ENCODE measurements at places on chromosomes 1 and 21. TPM values are rescaled to one million over a fixed set of nuclear protein-coding genes. Genes with fewer than 3 reads are reported as not detected.

The COPA gene
- total RNA-seq: 121 TPM

The GPR161 gene
- total RNA-seq: not detected

The TSPAN2 gene
- 0.31 TPM for total RNA-seq

The OLFML3 gene
- total RNA-seq: 0.42 TPM

The NPL gene
- total RNA-seq: 1.7 TPM

The F13B gene
- total RNA-seq: not detected

The CSF3R gene
- total RNA-seq: 0.05 TPM

The TTC39A gene
- total RNA-seq: not detected

Data from activated CD8-positive, alpha-beta T cell treated with anti-CD3 and anti-CD28 coated beads, Interleukin-2, amount 10 ng/mL, durations not matched to agents 7 days and 5 days (primary cell).